ENCODE measurements at places on chromosomes 11 and 22.

- DNase-seq, result no peak
Measured at GRCh38 chr22:42883121-42883520, 26.0 kb upstream of the ARFGAP3 start.

- DNase-seq, result no peak
Measured at GRCh38 chr11:32713496-32713895, 81.0 kb downstream of the CCDC73 start.

DNA sequence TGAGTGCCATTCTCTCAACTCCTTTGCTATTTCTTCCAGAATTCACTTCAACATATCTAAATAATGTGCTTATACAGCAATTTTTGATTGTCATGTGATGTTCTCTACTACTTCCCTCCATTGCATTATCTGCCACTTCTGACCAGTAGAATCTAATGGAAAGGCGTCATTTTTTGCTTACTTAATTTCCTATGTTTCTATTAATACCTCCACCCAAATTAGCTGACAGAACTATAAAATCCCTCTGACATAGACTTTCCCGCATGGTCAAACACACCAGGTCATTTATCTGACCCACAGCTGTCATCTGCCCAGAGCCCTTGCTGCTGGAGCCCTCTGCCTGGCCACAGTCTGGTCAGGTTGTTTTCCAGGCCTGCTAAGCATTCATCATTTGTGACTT is 258.6 kb upstream of the NARS2 start:
- DNase-seq, result no peak

DNA sequence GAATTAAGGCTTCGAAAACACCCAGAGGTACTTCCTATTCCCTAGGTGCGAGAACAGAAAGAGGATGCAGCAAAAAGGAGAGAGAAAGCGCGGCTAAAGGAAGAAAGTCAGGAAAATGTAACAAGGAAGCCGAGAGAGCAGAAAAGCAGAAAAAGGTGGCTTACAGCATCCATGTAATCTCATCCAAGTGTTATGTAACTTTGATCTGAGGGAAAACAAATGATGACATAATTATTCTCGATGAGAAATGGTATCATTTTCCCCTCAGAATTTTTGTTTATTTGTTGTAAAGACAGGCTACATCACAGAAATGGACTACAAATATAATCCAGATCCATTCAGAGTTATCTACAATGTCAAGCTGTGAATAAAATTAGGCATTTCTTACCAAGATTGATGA is 69.1 kb upstream of the APOA1 start:
- DNase-seq, result no peak

DNA sequence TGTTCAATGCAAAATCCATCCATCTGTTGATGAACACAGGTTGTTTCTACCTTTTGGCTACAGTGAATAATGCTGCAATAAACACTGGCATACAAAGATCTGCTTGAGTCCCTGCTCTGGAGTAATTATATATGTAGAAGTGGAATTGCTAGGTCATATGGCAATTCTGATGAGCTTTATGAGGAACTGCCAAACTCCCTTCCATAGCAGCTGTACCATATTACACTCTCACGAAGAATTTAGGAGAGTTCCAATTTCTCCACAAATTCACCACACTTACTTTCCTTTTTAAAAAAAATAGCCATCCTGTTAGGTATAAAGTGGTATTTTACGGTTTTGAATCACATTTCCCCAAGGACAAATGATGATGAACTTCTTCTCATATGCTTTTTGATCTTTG is 62.2 kb downstream of the RSF1 start:
- DNase-seq, result no peak

DNA sequence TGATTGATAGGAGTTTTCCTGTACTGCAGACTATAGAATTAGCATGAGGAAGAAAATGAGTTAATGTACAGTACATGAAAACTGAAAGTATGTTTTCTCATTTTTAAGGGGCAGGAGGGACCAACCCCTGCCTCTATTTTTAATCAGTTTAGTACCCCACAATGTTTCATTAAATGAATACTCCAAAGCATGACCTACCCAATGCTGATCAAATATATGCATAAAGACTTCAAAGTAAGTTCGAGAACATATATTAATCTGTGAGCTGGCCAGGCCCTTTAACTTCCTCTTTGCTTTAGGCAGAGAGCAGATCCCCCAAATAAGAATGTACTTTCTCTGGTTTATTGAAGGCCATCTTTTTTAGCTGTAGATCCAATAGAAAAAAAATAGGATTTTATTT is 161.0 kb downstream of the FCHSD2 start:
- DNase-seq, result no peak

GRCh38 chr11:65366340-65366773 is 11.8 kb downstream of the TIGD3 start:
- DNase-seq, result peak; percentile 67

GRCh38 chr11:134615041-134615615 is 203.1 kb upstream of the B3GAT1 start:
- DNase-seq, result no peak
